ENCODE measurements at places on chromosomes 12 and 14.

DNA sequence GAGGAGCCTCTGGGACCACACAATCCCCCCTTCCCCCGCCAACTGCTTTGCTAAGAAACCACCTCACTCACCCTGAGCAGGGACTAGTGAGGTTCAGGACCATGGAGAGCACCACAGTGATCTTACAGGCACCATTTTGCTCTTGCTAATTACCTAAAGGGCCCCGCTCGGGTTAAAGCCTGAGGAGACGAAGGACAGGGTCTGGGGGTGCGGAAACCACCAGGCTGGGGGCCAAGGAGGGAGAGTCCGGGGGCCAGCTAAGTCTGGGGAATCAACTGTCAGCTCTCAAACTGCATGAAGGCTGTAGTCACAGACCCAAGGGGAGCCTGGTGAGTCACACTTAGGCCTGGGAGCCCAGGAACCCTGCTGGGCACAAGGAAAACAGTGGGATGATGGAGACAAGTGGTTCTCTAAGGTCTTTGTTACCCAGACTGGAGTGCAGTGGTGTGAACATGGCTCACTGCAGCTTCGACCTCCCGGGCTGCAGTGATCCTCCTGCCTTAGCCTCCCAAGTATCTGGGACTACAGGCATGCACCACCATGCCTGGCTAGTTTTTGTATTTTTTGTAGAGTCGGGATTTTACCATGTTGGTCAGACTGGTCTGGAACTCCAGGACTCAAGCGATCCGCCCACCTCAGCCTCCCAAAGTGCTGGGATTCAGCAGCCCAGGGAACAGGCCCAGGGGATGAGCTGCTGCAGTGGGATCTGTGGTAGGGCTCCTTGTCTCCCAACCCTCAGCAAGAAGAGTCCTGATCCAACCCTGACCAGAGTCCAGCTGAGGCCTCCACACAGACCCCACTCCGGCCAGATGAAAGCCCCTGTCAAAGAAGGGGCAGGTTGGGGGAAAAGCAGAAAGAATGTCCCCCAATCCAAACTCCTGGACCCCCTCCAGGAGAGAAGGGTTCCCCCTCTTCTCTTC lies 98.8 kb downstream of the CALM1 start:
- DNase-seq = peak; percentile 73

- no peak for DNase-seq
Measured at GRCh38 chr12:119198440-119198839, 19.7 kb downstream of the HSPB8 start.

- no peak for DNase-seq
Measured at GRCh38 chr12:104751120-104751519, 207.0 kb downstream of the SLC41A2 start.

DNA sequence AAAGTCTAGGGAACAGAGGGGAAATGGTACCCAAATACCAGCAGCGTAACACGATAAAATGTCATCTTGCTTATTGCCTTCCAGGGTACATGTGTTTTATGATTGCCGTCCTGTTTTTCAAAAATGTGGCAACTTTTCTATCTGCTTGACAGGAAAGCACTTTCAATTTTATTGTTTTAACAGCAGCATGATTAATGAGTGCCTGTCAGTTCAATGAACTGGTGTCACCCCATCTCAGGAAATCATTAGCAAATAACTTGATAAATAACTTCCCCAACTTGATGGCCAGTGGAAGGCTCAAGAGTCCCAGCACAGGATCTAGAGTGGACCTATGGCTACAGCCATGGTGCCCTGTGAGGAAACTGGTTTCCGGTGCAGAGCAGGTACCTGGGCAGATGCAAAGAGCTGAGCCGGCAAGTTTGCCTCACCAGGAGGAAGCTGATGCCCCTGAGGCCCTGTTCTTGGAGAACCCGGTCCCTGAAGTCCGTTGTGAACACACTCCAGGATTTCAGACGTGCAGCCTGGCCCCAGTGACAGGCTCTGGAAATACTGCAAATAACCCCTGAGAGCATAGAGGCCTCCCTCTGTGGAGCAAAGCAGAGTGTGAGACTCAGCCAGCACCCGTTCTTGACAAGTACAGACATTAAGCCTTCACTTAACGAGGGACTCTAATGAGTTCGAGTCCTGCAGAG lies 173.5 kb upstream of the SFSWAP start:
- DNase-seq = no peak

DNA sequence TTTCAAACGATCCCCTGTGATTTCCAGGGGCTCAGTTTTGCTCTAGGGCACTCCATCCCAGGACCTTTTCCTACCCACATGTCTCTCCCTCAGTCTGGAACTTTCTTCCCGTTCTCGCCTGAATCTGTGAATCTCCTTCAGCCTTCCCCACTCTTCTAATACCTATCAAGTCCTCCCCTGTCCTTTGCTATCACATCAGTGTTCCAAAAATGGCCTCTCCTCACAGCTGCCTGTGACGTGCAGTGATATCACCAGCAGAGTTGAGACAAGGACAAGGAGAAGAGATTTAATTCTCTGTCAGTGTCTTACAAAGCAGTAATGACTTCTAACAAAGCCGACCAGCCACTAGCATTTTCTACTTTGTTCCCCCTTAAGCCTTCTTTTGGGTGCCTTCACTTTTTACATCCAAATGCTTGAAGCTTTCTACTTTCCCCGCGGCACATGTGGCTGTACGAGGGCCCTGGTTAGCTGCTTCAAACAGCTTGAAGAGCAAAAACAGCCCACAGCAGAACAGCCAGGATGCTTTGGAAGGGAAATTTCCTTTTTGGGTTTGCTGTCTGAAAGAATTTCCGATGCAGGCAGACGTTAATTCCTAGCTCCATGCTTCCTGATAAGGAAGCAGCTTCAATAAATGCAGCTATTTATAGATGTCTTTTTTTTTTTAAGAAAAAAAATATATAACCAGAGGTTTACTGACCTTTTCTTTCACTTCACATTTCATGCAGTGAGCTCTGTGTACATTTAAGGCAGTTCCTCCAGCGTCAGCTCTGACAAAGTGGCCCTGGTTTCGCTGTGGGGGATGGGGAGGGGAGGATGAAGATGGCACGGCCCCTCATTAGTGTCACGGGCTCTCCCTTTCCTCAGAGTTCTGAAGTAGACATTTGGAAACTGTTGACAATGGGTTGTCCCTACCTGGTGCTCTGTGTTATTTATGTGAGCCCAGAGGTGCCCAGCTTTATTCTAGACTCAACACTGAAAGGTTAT lies 109.3 kb downstream of the ETV6 start:
- no peak for DNase-seq

DNA sequence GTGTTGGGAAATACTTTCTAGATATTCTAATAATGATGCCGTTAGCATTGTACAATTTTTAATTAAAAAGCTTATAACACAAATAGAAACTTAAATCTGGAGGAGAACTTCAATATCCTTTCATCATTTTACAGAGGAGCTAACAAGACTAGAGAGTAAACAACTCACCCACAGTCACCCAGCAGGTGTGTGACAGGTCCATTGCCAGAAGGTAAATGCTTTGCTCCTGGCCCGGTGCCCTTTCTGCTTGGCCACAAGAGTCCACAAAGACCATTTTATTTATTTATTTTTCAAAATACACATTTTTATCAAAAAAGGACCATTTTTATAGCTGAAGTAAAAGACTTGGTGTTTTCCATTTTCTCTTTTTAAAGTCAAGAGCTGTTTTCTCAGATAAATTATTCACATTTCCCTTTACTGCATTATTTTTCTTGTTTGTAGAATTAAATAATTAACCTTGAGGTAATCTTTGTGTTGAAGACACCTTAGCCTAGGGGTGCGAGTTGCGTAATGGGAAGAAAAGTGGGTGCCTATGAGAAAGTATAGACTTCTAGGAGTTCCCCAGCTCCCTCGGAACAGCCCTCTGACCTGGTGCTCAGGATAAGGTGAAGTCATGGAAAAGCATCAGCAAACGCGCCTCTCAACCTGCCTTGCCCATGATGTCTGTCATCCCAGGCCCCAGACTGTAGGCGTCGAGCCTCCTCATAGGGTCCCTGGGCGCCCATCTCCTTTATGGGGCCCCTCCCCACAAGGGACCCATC lies 26.3 kb upstream of the AMIGO2 start:
- no peak for DNase-seq

DNA sequence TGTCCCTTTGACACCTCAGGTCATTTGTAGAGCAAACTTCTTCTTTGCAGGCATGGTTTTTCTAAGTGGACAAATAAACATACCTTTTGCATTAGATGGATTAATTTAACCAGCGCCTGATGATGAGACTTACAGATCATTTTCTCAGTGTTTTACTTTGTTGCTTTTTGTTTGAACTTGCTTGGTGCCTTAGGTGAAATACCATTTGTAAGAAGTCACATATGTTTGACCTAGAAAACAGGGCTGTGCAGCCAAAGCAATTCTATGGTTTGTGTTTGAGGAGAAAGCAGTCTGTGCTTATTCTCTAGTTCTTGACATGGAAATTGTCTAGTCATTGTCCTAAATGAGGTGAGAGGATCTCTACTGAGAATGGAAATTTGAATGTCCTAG lies 111.1 kb downstream of the DIP2B start:
- no peak for DNase-seq

Measured in Kasumi-1 (cell line).